ENCODE measurements at places on chromosomes 11 and 22. TPM values are rescaled to one million over a fixed set of nuclear protein-coding genes. Genes with fewer than 3 reads are reported as not detected.

The MUC5AC gene
- not detected for total RNA-seq

GRCh38 chr11:45409587-45409986 lies 123.4 kb upstream of the SYT13 start:
- no peak for DNase-seq

GRCh38 chr11:117094776-117095175 lies 3.5 kb downstream of the SIK3 start:
- DNase-seq = no peak

- no peak for DNase-seq
Observed at GRCh38 chr11:75836417-75836816, 21.4 kb downstream of the UVRAG start.
